Left renal cortex interstitium (tissue), 4 donors: ENCODE measurements at places on chromosomes 5 and 9. TPM values are rescaled to one million over a fixed set of nuclear protein-coding genes. Genes with fewer than 3 reads are reported as not detected.

The NAIF1 gene
- polyA plus RNA-seq = 10.3 TPM

DNA sequence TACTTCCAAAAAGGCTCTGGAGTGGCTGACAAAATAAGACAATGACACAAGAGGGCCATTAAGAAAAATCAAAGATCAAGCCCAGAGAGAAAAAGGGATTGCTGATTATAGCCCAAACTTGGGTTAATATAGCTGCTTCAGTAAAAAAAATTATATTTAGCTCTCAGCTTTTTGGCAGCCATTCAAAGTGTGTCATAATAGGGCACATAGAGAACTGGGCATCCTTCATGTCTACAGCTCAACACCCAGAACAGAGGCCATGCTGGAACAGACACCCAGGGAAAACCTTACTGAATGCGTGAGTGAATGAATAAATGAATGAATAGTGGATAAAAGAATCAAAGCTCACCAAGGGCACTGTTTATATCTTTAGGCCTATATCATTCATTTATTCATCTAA, 110.1 kb downstream of the SLIT3 start:
- no peak for DNase-seq

The SPINK4 gene
- polyA plus RNA-seq = not detected

The SPINK7 gene
- 0.85 TPM for polyA plus RNA-seq

GRCh38 chr9:116061546-116062205, 91.9 kb upstream of the PAPPA start:
- DNase-seq = no peak

- no peak for DNase-seq
These were observed 34.6 kb downstream of the HACD4 start for GRCh38 chr9:20996809-20997208.

DNA sequence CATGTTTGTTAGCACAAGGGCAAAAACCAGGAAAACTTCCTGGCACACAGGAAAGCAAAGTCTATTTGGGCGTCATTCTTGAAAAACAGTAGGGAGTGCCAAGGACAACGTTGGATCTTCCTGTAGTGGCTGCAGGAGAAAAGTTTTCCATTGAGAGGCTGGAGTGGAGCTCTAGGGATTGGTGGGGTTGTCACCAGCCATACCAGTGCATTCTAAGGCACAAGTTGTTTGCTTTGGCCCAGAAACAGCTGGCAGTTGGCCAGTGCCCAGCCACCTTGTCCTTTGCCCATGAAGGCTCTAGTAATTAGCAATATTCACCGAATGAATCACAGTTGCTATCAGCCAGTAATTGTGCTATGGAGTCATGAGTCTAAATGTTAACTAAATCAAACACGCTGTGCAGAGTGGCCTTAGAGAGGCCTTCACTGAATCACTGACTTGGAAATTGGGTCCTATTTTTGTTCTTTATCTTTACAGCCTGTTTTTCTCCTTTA, 26.4 kb downstream of the TNFSF15 start:
- no peak for DNase-seq

- no peak for DNase-seq
These were observed 517.7 kb upstream of the WWC1 start for GRCh38 chr5:167773668-167774301.

The HMHB1 gene
- not detected for polyA plus RNA-seq

DNA sequence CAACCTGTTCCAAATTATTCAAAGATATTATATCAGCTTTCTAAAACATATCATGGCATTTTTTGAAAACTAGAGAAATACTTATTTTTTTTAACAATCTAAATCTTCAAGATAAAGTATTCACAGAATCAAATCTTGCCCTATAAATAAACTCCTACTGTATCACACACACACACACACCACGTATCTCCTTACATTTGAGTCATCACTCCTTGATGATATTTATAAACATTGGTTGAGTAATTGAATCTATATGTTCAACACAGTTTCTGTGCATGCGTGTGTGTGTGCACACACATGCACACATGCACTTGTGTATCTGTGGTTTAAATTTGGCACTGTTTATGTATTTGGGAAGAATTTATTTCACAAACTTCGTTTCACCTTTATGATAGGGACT, 1716.4 kb downstream of the EFNA5 start:
- no peak for DNase-seq

The PCDHB10 gene
- polyA plus RNA-seq = 5.8 TPM

The TAF1L gene
- polyA plus RNA-seq = 0.12 TPM

The SAXO1 gene
- polyA plus RNA-seq = 0.21 TPM

The MEF2C gene
- polyA plus RNA-seq = 43.3 TPM

GRCh38 chr9:15077946-15078729, 167.9 kb upstream of the FREM1 start:
- DNase-seq = no peak

DNA sequence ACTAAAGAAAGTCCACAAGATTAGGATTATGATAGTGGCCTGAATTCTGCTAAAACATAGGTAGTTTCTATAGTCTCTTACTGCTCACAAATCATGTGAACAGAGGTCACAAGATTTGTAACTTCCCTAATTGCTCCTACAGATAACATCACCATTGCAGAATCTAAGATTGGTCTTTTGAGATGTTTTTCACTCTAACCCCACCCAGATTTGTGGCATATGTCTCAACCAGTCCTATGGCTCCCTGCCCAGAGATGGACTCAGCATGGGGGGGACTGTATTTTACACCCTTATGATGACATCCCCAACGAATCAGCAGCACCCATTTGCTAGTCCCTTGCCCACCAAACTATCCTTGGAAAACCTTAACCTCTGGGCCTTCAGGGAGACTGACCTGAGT, 1046.2 kb downstream of the CDH12 start:
- no peak for DNase-seq

DNA sequence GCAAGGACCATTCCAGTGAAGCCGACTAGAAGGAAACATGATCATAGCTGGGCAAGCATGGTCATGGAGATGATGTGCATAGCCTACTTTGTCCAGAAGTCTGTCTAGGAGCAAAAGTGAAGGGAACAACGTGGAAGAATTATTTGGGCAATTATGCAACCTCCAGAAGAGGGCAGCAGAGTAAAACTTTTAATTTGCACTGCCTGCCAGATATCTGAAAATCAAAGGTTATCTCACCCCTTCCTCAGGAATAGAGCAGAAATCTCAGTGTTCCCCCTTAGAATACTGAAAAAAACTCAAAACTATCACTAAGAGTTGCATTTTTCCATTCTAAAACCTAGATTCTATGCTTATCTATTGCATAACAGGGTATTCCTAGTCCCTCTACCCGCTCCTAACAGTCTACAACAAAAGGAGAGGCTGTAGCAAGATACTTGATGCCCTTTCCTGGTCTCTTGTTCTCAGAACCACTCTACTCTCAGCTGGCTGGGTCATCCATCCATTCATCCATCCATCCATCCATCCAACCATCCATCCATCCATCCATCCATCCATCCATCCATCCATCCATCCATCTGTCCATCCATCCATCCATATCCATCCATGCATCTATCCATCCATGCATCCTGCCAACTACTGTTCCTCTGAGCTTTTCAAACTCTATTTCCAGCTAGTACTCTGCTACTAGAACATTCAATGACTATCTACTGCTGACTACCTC, 8.4 kb upstream of the SETD9 start:
- no peak for DNase-seq

GRCh38 chr5:79025054-79025472, 40.0 kb upstream of the ARSB start:
- DNase-seq = no peak

- DNase-seq = no peak
These were observed 195.8 kb downstream of the SREK1 start for GRCh38 chr5:66339896-66340295.

DNA sequence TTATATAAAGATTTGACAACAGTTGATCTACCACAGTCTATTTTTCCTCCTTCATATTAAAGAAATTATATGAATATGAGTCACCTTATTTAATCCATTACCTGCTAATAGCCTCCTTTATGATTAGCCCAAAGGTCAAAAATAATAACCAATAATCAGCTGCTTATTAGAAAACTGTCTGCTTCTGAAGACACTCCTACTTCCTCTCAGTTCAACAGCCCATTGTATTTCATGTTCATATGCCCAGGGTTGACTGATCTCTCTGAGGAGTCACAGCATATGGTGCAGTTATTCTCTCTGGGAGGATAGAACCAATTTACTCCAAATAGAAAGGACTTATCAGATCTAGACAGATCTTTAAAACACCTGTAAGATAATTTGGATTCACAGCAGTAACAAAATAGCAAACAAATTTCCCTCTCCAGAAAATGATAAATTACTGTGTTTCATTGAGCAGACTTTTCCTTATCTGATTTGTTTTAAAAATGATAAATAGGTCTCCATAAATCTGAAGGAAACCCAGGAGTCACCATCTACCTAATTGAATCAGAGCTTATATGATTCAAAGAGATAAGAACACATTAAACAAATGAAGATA, 180.4 kb upstream of the ITGA1 start:
- DNase-seq = no peak
